ENCODE measurements at places on chromosomes 13 and 19.

DNA sequence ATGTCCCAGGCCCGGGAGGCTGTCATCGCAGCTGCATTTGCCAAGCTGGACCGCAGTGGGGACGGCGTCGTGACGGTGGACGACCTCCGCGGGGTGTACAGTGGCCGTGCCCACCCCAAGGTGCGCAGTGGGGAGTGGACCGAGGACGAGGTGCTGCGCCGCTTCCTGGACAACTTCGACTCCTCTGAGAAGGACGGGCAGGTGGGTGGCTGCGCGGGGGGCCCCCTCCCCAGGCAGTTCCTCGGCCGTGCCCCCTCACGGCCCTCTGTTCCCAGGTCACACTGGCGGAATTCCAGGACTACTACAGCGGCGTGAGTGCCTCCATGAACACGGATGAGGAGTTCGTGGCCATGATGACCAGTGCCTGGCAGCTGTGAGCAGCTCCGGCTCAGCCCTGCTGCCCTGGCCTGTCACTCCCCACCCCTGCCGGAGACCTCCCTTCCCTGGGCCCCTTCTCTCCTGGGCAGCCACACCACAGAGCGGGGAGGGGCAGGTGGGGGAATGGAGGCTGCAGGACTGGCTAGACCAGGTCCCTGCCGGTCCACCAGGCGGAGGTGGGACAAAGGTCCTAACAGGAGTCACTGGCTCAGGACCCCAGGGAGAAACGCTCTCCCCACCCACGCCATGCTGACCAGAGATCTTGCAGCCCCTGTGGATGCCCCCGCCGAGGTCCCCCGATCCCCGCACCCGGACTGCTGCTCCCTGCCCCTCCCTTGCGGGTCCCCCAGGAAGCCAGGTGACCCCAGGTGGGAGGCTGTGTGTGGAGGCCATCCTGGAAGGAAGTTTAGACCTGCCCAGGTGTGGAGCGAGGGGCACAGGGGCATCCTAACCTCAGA lies 1.1 kb downstream of the CAPS start:
- no peak for DNase-seq

DNA sequence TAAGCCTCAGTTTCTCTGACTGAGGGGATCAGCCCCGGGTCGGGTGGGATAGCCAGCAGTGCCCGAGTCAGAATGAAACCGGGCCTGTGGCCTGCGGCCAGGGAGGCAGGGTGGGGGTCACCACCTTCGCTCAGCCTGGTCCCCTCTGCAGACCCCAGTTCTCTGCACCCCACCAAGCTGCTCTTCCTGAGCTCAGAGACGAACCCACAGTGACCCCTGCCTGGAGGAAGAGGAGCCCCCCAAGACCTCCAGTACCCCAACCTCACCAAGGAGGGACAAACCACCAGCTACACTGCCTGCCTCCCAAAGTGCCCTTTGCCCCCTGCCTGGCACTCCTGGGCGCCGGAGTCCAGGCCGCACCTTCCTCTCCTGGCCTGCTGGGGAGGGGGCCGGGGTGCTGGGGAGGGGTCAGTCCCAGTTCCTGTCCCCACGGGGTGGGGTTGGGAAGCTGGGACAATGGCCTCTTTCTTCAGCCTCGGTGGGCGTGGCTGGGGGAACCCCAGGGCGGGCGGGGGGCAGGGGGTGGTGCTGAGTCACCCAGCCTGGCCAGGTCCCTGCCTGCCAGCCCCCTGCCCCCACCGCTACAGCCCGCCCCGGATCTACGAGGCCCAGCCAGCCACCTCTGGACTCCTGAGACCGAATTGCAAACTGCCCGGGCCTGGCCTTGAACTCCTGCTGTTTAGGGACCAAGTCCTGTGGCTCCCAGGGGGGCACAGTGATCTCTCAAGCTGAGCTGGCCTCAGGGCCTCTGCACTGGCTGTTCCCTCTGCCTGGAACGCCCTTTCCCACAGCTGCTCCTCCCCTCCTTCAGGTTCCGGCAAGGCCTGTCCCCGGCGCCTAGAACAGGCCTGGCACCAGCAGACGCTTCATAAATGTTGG lies 14.3 kb downstream of the ZBTB7A start:
- no peak for DNase-seq

GRCh38 chr13:100573121-100573520 lies 15.5 kb downstream of the GGACT start:
- DNase-seq = peak; percentile 57

DNA sequence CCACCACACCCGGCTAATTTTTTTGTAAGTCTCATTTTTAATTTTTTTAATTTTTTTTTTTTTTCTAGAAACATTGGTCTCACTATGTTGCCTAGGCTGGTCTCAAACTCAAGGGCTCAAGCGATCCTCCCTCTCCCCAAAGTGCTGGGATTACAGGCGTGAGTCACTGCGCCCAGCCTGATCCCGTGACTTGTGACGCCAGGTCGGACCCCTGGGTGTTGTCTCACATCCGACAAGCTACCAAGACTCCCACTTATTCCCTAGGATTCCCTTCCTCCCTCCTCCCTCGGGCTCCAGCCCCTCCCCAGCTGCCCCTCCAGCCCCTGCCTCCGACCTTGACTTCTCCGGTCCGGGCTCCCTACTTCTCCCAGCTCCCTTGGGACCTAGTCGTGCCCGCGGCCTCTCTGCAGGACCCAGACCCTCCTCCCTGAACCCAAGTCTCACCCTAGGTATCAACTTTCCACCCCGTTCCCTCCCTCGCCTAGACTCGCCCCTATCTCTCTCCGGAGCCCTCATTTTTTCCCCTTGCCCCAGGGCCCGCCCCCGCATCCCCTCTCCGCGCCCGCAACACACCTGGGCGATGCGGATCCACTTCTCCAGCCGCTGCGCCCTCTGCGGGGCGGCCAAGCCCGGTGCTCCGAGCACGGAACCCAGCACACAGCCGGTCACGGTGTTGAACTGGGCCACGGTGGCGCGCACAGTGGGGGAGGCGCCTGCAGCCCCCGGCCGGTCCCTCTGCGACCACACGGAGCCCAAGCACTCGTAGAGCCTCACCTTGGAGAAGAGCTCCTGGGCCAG lies 13.1 kb downstream of the RGL3 start:
- DNase-seq = no peak

DNA sequence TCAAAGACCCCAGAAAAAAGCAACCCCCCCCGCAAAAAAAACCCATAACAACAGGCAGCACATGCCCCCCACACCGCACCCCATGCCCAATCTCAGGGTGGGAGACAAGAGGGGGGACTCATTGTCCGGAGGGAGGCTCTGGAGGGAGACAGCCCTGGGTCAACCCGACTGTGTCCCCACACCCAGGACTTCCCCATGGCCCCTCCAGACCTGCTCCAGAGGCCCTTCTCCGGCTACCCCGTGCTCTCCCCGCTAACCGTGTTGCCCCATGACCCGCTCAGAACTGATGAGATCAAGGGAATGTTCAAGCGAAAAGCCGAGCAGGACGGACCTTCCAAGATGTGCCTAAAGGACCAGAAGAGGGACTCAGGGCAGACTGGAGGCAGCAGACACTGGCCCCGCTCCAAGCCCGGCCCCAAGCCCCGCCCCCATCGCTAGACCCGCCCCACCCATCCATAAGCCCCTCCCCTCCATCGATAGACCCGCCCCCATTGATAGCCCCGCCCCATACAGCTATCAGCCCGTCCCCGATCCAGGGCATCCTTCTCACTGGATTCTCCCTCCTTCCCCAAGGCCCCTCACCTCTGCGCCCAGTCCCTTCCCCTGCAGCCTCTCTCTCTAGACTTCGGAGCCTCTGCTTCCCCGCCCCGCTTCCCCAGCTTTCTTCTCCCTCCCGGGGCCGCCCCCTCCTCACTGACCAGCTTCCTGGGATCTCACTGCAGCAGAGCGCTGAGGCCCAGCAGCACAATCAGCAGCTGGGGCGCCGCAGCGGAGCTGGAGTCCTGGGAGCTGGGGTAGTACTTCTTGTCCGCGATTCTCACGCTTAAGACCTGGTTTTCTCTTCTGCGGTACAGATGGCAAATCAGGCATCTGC lies 2.2 kb downstream of the BST2 start:
- no peak for DNase-seq

Measured in stimulated activated CD4-positive, alpha-beta T cell treated with anti-CD3 and anti-CD28 coated beads, TNF-alpha, amount 100 ng/mL, for 1 hour (primary cell).